ENCODE measurements at places on chromosomes 6 and 20.

DNA sequence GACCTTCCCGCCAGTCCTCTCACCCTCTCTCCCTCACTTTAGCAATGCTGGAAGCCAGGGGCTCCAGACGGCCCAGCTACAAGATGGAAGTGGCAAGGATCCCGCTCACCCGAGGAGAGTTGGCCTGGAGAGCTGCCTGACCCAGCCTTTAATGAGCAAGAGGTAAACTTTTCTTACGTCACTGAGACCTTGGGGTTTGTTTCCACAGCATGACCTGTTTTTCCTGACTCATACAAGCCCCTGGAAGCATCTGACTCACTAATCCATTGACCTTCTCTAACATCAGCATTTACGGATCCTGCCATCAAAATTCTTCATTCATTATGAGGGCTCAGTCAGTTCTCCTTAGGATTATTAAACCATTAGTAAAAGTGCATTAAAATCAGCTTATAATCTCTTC, 120.4 kb downstream of the MYLK4 start:
- peak; percentile 71 for DNase-seq

DNA sequence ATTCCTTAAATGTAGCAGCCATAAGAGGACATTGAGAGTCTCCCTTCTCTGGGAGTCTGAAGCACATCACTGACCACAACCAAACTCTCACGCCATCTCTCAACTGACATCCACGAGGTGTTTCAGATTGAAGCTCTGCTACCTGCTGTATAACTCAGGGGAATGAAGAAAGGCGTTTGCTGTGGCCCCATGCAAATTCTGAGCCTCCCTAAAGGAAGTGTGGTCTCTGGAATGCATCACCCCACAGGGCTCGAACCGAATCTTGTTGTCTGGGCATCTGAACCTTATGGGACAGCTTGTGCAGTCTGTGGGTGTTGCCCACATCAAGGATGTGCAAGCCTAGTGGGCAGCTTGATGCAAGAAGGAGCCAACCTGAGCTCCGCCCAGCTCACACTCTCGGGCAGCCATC, 10.9 kb downstream of the PMEPA1 start:
- no peak for DNase-seq

DNA sequence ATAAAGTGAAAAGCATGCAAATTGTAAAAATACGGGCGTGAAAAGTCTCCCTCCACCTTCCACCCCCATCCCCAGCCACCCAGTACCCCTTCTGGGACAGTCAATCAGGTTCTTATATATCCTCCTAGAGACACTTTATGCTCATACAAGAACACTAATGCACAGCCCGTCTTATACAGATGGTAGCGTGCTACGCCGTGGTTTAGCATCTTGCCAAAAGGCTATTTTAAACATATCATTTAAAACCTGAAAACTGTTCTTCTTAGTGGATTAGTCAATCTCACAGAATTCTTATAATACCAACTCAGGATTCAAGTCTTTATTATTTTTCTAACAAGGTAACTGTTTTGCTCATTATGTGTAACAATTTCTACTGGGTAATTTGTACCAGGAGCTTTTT, 57.2 kb upstream of the MRPS10 start:
- DNase-seq = no peak

DNA sequence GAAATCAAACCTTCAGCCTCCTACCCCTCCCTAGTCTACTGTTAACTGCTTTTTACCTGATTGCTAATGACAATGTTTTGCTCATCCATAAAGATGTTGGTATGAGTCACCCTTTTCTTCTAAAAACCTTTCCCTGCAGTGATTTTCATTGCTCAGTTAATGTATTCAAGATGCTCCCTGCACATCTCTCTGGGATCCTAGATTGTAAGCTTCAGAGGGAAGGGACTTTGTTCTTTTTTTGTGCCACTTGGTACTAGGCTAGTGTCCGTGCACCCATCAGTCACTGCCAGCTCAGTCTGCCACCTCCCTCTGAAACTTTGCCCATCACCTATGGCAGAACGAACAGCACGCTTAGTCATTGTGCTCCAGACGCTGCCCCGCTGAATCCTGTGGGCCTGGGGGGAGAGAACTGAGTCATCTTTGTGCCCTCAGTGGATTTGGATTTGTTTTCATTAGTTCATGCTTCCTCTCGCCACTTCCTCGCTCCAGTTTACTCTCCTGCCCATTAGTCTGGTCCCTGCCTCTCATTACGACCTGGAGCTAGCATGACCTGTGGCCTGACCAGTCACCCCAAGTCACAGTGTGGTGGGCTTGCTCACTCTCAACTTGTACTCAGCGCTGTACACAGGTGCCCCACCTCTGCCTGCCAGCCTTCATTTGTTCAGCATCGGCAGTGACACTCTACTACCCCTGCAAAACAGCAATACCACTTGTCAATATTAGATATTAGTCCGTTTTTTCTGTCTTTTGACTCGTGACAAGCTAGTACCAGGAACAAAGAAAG, 78.0 kb upstream of the TMEM181 start:
- no peak for DNase-seq

- DNase-seq = peak; percentile 54
These were observed 252.3 kb upstream of the SASH1 start for GRCh38 chr6:148090326-148090725.

- DNase-seq = no peak
These were observed 251.0 kb upstream of the NRSN1 start for GRCh38 chr6:23875006-23875405.

DNA sequence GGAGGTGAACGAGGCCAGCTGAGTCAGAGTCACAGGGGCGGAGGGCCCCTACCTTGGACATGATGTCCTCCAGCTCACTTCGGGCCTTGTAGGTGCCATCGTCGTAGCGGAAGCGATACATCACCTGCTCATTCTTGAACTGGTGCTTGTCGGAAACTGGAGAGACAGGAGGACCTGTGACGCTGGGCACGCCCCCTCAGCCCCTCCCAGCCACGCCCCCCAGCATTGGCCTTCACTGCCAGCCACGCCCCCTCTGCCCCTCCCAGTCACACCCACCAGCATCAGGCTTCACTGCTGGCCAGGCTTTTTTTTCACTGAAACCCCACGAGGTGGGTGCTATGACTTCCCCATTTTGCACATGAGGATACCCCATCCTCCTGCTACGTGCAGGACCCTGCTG, 148.2 kb downstream of the PREX1 start:
- no peak for DNase-seq

DNA sequence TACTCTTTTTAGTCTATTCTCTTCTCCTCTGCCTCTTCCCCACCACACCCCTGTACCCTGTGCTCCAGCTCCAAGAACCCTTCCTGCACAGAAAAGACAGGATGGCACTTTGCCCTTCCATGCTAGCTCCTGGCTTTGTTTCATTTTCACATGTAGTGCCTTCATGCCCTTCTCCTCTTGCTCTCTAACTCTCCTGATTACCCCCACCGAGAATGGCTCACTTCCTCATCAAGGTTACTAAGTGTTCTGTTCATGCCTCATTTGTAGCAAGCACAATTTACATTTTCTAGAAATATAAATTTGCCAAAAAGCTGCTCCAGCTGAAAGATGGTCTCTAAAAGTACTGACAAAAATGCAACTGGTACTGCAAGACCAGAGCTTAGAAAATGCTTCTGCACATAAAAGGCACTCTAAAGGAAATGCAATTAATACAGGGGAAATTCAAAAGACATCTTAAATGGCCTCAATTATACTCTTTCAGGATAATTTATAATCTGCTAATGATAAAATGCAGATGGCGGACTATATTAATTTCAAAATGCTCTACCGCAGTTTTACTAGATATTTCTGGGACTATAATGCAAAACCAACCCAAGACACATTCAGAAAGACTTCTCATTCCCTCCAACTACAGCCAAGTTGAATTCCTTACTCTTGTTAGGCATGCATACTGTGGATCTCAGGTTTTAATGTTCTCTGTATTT, 570.2 kb downstream of the PRKN start:
- no peak for DNase-seq

All from glomerular endothelial cell (primary cell).